ENCODE measurements at places on chromosomes 2 and 18.
A peak's percentile ranks its signal among the peaks of the same experiment; 100 is the strongest.

- DNase-seq: no peak
Measured at GRCh38 chr2:105789745-105790460, 45.2 kb downstream of the NCK2 start.

GRCh38 chr2:74091391-74091790, 56.3 kb downstream of the BOLA3 start:
- DNase-seq: no peak

GRCh38 chr2:215771241-215771640, 242.1 kb downstream of the MREG start:
- DNase-seq: no peak

DNA sequence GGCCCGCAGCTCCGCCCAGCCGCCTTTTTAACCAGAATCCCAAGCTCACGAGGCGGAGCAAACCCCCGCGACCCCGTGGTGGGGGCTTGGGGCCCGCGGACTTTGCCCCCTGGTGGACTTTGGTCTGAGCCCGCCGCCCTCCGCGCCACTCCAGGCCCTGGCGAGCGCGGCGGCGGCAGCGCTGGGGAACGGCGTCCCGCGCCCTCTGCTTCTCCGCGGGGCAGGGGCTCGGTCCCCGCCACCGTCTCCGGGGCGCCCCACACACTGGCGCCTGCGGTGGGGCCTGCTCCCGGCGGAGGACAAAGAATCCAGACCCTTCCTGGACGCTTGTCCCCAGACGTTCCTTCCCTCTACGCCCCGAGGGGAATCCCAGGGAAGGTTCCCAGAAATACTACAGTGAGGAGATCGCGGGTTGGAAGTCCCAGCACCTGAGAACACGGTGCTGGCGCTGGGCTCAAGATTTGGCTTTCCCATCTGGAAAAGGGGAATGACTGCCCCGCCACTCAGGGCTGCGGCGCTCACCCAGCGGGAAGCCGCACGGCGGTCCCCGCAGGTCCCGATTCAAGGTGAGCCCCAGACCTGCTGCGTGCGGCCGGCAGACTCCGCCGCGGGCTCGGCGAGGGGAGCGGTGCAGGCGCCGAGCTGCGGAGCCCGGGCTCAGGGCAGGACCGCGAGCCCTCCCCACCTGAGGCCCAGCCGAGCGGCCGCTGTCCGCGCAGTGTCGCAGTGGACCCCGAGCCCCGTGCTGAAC, at the start of gene HAAO:
HAAO (minus strand) TSS at position 1 of the 751 bp plus-strand sequence. CDS start 47 bp downstream, outside the sequence.
- DNase-seq: no peak

DNA sequence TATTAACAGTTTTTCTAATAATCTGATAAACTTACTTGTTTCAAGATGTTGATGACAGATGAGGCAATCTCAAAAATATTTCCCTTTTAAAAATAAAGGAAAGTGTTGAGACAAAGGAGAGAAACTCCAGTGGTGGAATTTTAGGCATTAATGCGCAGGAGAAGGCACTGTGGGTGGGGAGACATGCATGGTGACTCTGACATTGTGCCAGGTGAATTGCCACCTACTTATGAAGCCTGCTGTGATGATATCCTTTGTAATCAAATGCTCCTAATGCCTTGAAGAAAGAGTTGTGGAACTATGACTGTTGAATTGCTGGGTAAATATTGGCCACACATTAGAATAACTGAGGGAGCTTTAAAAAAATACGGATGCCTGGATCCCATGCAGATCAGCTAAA, 101.4 kb downstream of the PLA2R1 start:
- DNase-seq: no peak

DNA sequence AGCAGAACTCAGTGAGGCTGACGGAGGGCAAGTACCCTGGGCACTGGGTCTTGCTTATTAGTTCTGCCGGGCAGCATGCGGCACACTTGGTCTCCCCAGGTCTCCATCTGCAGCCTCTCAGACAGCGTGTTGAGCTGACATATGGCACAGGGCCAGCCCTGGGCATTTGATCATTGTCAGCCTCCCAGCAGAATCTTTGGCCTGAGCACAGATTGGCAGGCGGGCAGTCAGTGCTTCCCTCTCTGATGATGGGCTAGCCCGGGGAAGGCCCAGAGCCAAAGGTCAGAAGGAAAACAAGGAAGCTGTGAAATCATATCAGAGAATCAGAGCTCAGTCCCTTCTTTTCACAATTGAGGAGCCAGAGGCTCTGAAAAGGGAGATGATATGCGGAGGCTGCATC, 150.1 kb upstream of the LRRTM1 start:
- peak; percentile 66 for DNase-seq

DNA sequence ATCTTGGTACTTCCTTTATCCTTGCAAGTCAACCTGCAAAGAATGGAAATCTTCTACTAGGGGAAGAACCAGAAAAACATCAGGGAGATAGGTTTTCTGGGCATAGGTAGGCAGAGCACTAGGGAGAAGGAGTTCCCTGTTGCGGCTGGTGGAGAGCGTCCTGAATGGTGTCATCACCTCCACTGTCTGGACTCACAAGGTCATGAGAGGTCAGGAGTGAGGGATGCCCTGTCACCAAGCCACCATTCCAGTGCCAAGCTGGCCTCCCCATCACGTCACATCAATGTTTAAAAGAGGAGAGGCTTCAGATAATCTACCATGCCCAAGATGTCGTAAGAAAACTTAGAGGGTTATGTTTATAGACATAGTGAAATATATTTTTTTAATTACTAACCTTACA, 72.1 kb downstream of the BCL2 start:
- DNase-seq: no peak

DNA sequence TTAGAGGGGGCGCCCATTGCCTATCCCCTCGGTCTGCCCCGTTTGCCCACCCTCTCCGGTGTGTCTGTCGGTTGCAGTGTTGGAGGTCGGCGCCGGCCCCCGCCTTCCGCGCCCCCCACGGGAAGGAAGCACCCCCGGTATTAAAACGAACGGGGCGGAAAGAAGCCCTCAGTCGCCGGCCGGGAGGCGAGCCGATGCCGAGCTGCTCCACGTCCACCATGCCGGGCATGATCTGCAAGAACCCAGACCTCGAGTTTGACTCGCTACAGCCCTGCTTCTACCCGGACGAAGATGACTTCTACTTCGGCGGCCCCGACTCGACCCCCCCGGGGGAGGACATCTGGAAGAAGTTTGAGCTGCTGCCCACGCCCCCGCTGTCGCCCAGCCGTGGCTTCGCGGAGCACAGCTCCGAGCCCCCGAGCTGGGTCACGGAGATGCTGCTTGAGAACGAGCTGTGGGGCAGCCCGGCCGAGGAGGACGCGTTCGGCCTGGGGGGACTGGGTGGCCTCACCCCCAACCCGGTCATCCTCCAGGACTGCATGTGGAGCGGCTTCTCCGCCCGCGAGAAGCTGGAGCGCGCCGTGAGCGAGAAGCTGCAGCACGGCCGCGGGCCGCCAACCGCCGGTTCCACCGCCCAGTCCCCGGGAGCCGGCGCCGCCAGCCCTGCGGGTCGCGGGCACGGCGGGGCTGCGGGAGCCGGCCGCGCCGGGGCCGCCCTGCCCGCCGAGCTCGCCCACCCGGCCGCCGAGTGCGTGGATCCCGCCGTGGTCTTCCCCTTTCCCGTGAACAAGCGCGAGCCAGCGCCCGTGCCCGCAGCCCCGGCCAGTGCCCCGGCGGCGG, 1.7 kb downstream of the MYCN start:
- DNase-seq: no peak

Measured in posterior cingulate gyrus (tissue), 11 donors.